HCEC 1CT (cell line): ENCODE measurements at places on chromosomes 6 and 20.

DNA sequence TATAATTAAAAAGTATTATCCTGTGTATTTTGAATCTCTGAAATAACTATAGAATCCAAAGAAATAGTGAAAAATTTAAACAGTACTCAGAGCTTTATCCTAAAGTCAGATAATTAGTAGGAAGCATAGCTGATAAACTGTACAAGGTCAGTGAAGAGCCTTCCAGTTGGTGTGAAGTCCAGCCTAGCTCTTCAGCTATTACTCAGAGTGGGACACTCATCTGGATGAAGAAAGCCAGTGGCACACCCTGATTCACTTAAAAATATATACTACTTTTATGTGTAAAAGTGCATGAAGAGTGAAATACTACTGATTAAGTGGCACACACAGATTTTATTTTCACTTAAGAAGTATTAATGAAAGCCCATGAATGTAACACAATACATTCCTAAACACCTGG lies 3.1 kb downstream of the IFNGR1 start:
- peak; percentile 13 for DNase-seq

DNA sequence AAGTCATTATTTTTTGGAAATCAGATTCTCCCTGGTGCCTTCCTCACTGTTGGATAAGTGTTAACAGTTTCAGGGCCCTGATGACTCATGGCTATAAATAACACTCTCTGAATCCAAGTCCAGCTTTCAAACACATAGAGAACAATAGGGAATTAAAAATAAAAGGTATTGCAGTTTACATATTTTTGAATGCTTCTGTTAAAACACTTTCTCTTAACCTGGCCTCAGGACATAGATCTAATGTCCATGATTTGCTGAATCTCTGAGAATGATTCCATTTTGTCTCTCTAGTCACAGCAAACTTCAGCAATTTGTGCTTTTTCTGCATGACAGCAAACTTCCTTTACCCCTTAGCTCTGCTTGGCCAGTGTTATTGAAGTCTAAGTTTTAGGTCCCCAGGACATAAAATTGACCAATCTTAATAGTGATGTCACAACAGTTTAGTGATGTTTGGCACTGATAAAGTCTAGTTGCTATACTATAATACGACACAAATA lies 1192.4 kb upstream of the CITED2 start:
- peak; percentile 58 for DNase-seq

DNA sequence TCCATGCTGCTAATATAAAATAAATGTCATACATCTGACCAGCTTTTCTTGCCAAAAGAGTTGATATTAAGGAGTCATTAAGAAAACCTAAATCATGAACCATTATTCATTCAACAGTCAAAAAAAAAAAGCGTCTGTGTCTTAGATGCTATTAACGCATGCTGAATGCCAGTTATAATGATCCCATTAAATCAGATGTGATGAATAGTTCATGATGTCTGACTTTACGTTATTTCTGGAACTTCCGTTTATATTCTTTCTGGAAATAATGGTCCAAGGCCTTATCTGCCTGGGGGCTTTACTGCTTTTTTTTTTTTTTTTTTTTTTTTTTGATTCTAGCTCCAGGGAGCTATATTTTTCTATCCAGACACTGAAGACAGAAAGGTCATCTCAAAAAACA lies 877.1 kb downstream of the HACE1 start:
- DNase-seq: no peak

- DNase-seq: no peak
Observed at GRCh38 chr6:137816133-137816579, 50.9 kb upstream of the TNFAIP3 start.

- DNase-seq: no peak
Observed at GRCh38 chr6:23269436-23269835, 700.1 kb downstream of the HDGFL1 start.

- DNase-seq: no peak
Observed at GRCh38 chr20:51237278-51237677, 214.4 kb upstream of the KCNG1 start.

DNA sequence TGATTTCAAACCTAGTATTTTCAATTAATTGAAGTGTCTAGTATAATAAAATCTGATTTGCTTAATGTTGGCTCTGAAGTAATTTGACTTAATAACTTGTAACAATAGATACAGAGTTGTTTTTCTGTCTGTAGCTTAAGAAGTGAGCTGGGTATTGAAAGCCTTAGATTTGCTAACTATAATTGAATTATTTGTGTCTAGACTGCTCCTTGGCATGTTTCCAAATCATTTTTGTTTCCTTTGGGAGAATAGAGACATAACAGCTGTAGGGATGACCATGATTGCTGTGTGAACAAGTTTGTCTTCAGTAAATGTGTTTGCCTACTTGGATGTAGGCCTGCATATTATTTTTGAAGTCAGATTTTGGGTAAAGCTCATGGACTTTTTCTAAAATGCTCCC lies 115.4 kb downstream of the SCAF8 start:
- DNase-seq: no peak
